ENCODE measurements at places on chromosomes 5 and 9.

DNA sequence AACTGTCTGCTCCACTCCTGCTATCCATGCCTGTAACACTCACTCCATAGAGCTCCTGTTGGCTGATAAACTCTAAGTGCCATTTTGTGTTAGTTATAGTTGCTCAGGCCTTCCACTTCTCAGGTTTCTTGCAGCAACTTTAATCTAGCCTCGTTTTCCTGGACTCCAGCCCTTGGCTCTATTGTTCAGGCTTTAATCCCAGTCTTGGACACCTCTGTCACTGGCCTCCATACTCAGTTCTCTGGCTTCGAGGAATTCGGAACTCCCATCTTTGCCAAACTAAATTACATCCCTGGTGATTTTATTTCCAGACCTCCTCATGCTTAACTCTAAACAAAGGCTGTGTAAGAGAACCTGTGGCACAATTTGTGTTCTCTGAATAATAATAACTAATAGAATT is 39.8 kb downstream of the EMB start:
- no peak for DNase-seq

- DNase-seq = no peak
These were observed 45.3 kb upstream of the DPYSL3 start for GRCh38 chr5:147555176-147555575.

- DNase-seq = no peak
These were observed 3.0 kb upstream of the TMEM210 start for GRCh38 chr9:137174722-137175293.

DNA sequence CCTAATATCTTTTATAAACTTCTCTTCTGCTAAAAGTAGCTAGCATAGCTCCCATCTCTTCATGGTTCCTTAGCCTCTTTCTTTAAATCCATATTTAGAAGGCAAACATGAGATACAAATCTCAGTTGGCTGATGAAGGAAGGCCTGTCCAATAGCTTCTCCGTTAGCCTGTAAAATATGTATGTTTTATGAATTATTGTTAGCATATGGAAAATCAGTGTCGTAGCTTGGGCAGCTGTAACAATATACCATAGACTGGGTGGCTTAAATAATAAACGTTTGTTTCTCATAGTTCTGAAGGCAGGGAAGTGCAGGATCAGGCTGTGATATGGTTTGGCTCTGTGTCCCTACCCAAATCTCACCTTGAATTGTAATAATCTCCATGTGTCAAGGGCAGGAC is 63.8 kb downstream of the PBX3 start:
- no peak for DNase-seq

GRCh38 chr5:122153774-122154173 is 24.4 kb downstream of the ZNF474 start:
- no peak for DNase-seq

DNA sequence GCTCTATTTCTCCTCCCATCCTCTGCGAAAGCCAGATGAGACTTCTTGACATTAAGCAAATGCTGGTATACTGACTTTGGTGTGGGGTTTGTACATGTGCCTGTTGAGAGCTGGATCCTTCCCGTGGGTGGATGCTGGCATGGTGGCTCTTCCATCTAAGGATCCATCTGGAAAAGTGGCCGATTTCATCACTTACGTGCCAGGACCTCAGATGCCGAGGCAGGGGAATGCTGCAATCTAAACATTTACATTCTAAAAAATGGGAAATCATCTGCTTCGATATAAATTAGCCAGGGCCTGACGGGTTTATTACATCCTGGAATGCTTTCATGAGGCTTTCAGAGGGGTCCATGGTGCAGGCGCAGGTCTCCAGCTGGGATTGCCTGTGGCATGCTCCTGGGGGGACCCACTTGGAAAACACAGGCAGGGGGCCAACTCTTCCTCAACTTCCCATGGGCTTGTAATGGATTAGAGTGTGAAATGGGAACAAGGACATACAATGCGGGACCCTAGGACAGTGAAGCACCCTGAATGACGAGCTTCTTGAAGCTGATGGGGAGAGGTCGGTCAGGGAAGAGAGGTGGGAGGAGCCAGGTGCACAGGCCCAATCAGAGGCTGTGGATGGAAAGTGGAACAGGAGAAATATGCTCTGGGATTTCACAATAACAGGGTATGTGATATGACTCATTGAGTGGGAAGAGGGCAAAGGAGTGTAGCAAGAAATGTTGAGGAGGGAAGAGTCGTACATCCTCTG is 105.5 kb upstream of the PITX1 start:
- no peak for DNase-seq

- no peak for DNase-seq
These were observed 431.0 kb upstream of the MEF2C start for GRCh38 chr5:89313804-89314588.
